Mesothelial cell of epicardium (in vitro differentiated cells): ENCODE measurements at places on chromosomes 4 and X. TPM values are rescaled to one million over a fixed set of nuclear protein-coding genes. Genes with fewer than 3 reads are reported as not detected.

Gene NDST4
- total RNA-seq: 0.09 to 0.33 TPM (median 0.09 TPM) in 3 replicates

Gene NEXMIF
- total RNA-seq: 0.18 to 0.20 TPM (median 0.18 TPM) in 3 replicates

DNA sequence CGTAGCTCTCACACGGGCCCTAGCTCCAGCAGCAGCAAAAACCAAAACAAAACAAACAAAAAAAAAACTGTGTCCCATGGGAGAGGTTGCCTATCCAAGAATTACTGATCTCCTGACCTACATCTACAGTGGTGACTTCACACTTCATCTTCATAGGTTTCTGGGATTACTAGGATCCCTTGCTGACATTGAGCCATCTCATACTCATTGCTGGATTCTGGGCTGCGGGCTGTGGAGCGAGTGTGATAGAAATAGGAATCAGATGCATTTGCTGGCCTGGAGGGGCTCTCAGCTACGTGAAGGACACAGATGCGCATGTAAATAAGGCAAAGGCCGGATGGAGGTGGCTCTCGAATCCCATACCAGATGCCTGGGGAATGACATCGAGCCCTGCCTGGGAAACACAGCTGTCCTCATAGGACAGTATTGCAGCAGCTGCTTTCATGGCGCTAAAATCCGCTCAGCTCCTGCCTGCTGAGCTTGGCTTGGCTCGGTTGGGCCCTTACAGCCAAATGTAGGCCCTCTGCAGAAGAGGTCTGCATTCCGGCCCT, 41.7 kb downstream of the CNGA2 start:
- DNase-seq: no peak

GRCh38 chr4:77581724-77582123, 23.9 kb upstream of the CXCL13 start:
- DNase-seq: no peak

GRCh38 chr4:10320130-10320529, 137.1 kb downstream of the ZNF518B start:
- DNase-seq: no peak

GRCh38 chrX:107571296-107571998, 56.9 kb upstream of the PRPS1 start:
- no peak for DNase-seq
